ENCODE measurements at places on chromosomes 2 and 18.

- DNase-seq = no peak
Measured at GRCh38 chr2:236679884-236680860, 110.5 kb downstream of the ACKR3 start.

GRCh38 chr18:75023473-75023872 lies 185.5 kb downstream of the PTGR3 start:
- DNase-seq = no peak

- no peak for DNase-seq
Measured at GRCh38 chr2:228318218-228318617, 136.7 kb upstream of the SPHKAP start.

GRCh38 chr18:51044928-51045585 lies 15.0 kb downstream of the SMAD4 start:
- no peak for DNase-seq

GRCh38 chr18:60245096-60245495 lies 127.5 kb downstream of the MC4R start:
- no peak for DNase-seq

DNA sequence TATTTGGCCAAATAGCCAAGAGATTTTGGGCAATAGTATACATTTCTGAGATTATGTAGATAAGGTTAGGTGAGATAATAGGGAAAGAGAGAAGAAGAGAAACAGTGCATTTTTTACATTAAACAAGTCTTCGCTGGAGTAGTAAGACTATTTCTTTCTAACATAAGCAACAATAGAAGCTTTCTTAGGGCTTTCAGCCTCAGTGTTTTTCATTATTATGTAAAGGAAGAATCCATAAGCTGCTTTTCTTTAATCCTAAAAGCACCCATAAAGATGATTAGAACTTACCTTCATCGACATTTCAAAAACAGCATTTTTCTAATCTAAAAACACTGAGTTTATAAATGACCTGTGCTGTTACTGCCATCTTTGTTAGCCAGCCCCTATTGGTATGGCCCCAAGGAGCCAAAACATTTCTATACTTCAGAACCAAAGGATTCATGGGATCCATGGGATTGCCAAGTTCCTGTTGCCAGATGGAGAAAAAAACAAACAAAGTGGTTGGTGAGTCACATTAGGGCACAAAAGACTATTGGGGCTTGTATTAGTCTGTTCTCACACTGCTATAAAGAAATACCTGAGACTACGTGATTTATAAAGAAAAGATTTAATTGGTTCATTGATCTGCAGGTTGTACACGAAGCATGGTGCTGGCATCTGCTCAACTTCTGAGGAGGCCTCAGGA lies 88.2 kb downstream of the SCG2 start:
- DNase-seq = no peak

DNA sequence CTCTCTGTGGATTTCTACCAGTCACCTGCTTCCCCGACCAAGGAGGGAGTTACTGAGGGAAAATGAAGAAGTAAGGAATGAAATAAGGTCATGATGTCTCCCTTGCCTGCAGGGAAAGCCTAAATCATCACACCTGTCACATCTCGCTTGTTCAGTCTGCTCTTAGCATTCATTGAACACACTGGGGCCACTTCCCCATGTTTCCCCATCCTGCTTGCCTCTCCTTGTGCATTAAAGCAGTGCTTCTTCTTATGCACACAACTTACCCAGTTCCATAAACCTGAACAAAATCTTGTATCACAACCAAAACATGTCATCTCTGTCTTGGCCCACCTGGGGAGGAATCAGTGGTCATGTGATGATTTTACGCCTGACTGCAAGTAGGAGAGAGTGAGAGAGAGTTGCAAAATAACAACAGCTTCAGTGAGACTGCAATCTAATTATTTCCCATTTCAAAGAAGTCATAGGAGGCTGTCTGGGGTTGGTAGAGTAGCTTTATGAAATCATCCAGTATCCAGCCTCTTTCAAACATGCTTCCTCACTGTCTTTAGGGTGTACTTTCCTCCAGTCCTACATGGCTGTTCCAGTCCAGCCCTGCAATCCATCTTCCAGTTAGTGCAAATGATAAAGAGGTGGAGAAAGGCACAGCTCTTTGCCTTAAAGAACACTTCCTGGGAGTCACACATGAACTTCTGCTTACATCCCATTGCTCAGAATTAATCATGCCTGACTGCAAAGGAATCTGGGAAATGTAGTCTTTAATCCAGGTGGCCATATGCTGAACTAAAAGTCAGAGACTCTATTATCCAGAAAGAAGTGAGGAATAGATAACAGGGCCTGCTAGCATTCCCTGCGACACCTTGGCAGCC lies 220.1 kb downstream of the HAUS1 start:
- no peak for DNase-seq

DNA sequence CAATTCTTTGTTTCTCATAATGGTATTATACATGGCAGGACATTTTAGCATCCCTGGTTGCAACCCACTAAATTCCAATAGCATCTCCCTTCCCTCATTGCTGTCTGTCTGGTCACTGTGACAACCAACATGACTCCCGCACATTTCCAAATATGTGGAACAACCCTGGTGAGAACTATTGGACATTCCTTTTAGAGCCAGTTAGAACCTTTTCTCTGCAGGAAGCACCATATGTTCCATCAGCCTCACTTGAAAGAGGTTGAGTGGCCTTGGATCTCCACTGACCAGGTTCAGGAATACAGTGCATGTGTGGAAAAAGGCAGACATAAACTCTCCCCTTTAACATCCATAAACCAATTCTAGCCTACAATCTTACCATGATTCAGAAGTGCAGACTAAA lies 25.9 kb upstream of the GLS start:
- no peak for DNase-seq

GRCh38 chr2:128369108-128369555 lies 50.5 kb upstream of the HS6ST1 start:
- DNase-seq = no peak

DNA sequence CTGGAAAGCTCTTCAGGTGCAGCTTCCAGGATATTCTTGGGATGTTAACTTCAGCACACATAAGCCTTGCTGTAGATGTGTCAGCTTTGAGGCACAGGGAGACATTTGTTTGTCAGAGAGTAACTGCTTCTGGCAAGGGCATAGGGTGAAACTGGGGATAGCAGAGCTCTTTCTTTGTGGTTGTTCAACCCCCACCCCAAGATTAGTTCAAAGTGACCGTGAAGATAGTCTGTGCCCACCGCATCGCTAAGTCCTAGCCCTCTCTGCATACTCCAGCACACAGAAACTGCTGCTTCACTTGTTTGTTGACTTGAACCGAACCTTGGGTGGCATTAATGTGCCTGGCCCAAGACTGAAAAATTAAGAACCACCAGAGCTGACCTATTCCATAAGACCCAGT lies 1.4 kb downstream of the SLC14A1 start:
- no peak for DNase-seq

DNA sequence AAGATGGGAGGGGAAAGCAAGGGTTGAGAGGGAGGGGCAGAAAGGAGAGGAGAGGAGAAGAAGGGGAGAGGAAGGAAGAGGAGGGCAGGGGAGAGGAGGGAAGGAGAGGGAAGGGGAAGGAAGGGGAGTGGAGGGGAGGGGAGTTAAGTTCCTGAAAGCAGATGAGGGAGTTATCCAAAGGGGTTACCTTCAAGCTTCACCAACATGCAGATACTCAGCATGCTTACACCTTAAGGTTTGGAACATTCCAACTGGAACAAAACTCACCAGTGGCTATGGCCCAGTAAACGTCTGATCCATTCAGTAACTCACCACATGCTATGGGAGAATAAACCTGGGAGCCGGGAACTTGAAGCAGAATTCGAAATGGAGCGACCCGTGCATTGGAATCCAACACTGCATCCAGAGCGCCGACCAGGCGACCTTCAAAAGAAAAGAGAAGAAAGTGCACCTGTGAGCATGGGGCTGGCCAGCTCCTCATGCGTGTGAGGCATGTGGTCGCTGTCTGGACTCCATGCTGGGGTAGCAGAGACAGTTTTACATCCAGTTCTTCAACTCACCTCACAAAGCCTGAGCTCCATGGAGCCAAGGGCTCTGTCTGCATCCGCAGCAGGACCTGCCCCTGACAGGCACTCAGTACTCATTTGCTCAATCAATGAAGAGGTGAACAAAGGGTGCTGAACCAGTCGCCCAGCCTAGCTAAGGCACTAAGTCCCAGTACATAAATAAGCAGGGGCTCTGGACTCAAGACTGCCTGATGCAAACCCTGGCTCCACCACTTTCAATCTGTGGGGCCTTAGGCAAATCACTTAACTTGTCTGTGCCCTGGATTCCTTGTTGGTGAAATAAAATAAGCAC lies 61.0 kb downstream of the TBC1D8 start:
- DNase-seq = no peak

GRCh38 chr2:55999231-55999630 lies 75.6 kb upstream of the EFEMP1 start:
- DNase-seq = no peak

- DNase-seq = no peak
Measured at GRCh38 chr2:101828257-101828656, 130.8 kb downstream of the MAP4K4 start.

- DNase-seq = no peak
Measured at GRCh38 chr2:58800881-58801280, 559.8 kb upstream of the FANCL start.

GRCh38 chr2:240161087-240161750 lies 20.8 kb upstream of the OTOS start:
- DNase-seq = no peak

DNA sequence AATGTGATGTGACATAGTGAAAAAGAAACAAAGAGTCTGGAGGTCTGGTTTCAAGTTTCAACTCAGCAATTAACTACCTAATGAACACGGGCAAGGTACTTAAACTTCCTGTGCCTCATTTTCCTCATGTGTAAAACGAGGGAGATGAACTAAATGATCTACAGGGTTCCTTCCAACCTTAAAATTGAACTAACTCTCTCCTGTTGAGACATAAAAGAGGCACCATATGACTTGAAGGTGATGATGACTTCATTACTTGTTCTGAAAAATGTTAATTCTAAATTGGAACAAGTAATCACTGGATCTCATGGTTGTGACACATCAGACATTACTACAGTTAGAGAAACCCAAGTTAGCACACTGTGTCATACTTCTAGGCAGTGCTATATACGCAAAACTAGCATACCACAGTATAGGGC lies 8.9 kb upstream of the REL start:
- DNase-seq = no peak

DNA sequence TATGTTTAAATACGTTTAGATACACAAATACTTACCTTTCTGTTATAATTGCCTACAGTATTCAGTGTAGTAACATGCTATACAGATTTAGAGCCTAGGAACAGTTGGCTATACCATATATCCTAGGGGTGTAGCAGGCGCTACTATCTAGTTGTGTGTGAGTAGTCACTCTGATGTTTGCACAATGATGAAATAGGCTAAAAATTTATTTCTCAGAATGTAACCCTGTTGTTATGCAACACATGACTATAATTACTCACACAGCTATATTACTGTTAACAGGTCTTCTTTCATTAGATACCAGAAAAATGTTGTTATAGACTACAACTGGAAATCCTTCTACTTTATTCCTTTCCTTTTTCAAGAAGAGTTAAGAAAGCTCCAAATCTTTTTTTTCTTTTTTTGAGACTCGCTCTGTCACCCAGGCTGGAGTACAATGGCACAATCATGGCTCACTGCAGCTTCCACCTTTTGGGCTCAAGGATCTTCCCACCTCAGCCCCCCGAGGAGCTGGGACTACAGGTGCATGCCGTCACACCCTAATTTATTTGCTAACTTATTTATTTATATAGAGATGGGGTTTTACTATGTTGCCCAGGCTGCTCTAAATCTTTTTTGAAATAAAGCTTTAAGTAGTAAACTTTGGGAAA lies 48.5 kb downstream of the C2orf74 start:
- DNase-seq = no peak

DNA sequence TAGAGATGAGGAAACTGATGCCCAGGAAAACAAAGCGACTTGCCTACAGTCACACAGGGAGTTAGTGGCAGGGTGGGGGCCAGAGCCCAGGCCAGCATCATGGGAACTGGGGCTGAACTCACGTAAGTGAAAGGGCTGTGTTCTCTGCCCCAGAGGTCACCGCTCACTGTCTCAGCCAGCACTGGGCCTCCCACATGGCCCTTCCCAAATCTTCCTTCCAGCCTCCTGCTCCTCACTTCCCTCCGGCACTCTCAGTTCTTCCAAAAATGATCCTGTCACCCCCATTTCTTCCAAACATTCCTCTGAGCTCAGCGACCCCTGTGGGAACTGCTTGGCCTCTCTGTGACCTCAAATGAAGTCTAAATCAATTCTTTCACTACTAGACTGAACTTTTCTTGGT lies 90.5 kb upstream of the TMEM247 start:
- no peak for DNase-seq

DNA sequence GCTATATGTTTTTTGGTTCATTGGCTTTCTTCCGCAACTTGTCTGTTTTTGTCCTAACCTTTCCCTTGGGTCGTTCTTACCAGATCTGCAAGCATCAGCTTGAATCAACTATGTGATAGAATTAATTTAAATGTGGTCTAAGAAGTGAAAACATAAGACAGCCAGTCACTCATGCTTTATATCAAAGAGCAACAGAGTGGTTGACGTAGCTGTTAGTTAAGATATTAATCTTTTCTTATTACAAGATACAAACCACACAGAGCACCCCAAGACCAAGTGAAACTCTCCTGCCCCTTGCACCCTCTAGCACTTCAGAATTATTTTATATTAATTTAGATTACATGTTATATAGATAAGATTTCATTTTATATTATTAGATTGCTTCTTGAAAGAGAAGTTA lies 15.2 kb downstream of the IL18RAP start:
- DNase-seq = no peak

DNA sequence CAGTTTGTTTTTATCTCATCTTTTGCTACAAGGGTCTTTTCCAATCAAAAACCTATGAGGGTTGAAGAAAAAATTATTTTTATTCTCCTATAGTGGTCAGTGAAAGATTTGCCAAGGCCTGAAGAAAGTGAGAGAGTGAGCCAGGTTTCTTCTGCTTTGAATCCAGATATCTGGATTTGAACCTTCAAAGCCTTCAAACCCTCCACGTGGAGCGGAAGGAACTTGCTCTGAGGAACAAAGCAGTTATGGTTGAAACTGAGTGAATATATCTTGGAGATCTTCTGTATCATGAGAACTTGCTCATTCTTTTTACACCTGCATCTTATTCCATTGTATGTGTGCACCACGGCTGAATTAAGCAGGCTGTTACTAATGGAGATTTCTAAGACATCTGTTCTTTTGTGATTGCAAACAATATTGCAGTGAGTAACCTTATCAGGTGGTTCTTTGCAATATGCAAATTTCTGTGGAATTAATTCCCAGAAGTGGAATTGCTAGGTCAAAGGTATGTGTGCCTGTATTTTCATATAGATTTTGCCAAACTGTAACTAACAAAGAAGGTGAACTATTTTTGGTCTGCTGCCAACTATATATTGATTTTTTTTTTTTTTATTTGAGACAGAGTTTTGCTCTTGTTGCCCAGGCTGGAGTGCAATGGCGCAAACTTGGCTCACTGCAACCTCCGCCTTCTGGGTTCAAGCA lies 147.9 kb downstream of the B3GNT2 start:
- no peak for DNase-seq

- DNase-seq = no peak
Measured at GRCh38 chr18:41842886-41843285, 112.1 kb upstream of the PIK3C3 start.

DNA sequence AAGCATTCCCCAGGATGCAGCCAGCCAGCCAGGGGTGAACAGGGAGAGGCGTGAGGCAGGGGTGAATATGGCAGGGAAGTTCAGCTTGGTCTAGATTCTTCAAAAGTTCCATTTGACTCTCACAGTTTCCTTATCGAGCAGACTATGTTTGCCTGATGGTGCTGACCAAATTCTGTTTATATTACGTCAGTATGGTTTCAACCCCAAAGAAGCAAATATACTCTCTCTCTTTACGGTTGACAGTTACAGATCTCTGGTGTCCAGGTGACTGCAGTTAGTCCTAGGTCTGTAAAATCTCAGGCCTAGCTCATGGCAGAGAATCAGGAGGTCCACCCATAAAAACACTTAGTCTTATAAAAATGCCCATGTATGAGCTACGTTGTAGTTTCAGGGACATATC lies 38.3 kb upstream of the DNMT3A start:
- DNase-seq = no peak

All from stimulated activated CD4-positive, alpha-beta T cell treated with anti-CD3 and anti-CD28 coated beads, Interleukin-1b, Interleukin-23, amount 100 ng/mL, for 24 hours (primary cell).